ENCODE measurements at places on chromosomes 11 and 22.

DNA sequence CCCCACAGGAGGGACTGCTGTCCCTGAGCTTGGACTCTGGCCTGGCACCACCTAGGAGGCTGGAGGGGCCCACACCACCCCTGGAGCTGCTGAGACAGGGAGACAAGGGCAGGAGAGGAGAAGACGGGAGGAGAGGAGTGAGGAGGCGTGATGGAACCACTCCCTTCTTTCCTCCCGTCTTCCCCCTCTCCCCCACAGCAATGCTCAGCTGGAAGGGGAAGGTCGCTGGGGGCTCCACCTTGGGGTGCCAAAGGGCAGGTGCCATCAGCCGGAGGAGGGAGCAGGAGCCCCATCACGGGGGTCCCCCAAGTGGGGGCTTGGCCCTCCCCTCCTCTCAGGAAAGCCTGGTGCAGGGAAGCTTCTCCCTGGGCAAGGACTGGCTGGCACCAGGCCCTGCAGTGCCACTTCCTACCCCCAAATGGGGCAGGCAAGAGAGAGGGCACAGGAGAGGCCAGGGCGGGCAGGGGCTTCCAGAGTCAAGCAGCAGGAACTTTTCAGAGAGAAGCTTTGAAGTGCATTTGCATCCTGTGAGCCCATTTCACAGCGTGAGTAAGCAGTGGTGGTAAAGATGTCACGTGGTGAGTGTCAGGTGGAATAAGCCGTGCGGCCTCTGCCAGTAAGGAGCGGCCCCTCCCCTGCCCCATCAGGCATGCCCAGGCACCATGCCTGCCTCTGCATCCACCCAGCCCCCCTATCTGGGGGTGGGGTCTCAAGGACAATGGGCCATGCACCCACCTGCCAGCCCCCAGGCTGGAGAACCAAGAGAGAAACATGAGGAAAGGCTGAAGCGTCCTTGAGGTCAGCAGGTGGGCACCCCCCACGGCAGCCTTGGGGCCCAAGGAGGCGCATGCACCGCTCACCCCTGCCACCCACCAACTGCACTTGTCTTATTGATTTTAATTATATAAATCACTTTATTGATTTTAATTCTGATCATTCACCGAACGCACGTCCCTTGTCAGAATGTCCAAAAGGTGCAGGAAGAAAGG, 4.9 kb downstream of the IGF2 start:
- no peak for DNase-seq

DNA sequence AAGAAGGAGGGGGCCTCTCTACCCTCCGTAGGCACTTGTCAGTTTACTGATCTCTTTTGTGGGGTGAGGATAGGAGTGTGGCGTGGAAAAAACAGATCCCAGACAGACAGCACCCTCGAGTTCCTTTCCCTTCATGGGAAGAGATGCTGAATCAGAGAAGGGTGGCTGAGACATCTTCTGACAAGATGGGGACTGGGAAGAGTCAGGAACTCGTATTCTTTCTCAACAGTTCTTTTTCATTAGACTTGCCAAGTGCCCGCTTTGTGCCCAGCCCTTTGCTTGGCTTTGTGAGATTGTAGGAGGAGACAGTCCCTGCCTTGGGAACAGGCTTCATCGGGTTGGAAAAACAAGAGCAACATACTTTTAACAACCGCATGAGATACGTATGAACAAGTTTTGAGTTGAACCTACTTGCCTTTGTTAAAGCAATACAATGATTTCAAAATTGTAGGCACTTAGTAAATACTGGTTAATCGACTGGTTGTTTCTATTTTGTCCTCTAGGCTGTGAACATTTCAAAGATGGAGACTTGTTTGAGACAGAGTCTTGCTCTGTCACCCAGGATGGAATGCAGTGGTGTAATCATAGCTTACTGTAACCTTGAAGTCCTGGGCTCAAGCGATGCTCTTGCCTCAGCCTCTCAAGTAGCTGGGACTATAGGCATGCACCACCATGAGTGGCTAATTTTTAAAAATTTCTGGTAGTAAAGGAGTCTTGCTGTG, 1.1 kb downstream of the RRM1 start:
- peak; percentile 71 for DNase-seq

GRCh38 chr11:81963018-81963417, 770.6 kb downstream of the FAM181B start:
- no peak for DNase-seq

DNA sequence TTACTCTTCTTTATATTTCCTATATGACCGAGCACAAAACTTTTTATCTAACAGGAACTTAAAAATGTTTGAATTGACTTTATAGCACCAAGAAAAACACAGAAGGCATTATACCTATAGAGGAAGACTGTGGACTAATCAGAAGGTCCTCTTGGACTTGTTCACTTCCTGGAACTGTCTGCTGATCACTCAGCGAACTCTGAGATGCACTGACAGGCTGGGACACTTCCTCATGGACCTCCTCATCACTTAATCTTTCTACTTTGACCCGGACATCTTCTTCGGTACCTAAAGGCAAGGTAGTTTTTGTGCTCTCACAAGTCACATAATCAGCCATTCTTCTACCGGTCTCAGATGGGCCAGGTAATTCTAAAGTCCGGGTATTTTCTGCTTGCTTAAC, 54.0 kb downstream of the ZBTB44 start:
- DNase-seq, result no peak

- DNase-seq, result peak; percentile 95
Observed at GRCh38 chr11:102757823-102758549, 22.4 kb downstream of the MMP10 start.

- no peak for DNase-seq
Observed at GRCh38 chr22:22614065-22614464, 30.3 kb upstream of the GGTLC2 start.

DNA sequence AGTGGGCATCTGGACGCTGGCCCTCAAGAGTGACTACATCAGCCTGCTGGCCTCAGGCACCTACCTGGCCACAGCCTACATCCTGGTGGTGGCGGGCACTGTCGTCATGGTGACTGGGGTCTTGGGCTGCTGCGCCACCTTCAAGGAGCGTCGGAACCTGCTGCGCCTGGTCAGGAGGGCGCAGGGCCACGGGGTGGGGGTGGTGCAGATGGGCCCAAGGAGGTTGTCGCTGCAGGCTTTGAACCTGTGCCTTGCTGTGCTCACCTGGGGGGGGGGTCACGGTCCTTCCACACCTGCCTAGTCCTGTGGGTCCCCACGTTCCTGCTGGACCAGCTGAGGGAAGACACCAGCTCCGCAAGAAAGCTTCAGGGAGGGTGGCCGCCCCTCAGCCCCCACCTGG, 3.5 kb downstream of the CD151 start:
- no peak for DNase-seq

- DNase-seq, result no peak
Observed at GRCh38 chr11:924406-925157, 1.1 kb upstream of the AP2A2 start.

GRCh38 chr11:64349404-64349803, 9.4 kb downstream of the CCDC88B start:
- no peak for DNase-seq

- no peak for DNase-seq
Observed at GRCh38 chr11:41660585-41660984, 201.1 kb upstream of the LRRC4C start.

GRCh38 chr22:49432897-49433443, 394.7 kb downstream of the BRD1 start:
- DNase-seq, result no peak

DNA sequence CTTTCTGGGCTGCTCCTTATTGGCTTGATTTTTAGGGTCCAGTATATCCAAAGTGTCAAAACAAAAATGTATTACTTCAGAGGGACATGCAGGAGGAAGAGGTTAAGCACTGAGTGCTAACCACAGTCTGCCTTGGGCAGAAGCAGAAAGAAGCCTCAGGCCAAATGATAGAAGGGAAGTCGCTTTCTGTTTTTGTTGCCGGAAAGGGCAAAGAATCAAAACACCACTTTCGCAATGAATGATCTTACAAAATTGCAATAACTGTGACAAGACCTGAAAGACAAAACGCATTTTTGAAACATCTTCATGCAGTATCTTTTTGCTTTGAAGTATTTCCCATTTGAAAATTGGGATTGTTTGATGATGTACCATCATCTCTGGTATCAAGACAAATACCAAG, 70.1 kb upstream of the PICALM start:
- peak; percentile 26 for DNase-seq

- peak; percentile 22 for DNase-seq
Observed at GRCh38 chr11:63560506-63561180, 2.5 kb downstream of the PLAAT2 start.

DNA sequence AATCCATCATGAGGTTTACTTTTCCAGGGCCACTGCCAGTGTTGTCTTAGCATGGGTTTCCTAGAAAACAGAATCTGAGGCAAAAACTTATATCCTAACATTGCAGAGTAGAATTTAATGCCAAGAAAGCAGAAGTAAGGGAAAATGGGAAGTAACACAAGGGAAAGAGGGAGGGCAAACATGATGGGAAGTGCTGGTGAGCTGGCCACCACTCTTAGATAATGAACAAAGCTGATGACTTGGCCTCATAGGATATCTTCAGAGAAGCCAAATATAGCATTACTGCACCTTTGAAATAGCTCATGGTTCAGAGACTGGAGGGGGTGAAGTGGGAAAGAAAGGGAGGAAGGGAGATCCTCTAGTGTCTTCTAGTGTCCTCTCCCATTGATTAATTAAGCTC, 24.8 kb upstream of the CALCB start:
- no peak for DNase-seq

GRCh38 chr11:10857459-10857708, 469 bp downstream of the ZBED5 start:
- no peak for DNase-seq

GRCh38 chr11:108866781-108867180, 201.9 kb downstream of the DDX10 start:
- DNase-seq, result no peak

DNA sequence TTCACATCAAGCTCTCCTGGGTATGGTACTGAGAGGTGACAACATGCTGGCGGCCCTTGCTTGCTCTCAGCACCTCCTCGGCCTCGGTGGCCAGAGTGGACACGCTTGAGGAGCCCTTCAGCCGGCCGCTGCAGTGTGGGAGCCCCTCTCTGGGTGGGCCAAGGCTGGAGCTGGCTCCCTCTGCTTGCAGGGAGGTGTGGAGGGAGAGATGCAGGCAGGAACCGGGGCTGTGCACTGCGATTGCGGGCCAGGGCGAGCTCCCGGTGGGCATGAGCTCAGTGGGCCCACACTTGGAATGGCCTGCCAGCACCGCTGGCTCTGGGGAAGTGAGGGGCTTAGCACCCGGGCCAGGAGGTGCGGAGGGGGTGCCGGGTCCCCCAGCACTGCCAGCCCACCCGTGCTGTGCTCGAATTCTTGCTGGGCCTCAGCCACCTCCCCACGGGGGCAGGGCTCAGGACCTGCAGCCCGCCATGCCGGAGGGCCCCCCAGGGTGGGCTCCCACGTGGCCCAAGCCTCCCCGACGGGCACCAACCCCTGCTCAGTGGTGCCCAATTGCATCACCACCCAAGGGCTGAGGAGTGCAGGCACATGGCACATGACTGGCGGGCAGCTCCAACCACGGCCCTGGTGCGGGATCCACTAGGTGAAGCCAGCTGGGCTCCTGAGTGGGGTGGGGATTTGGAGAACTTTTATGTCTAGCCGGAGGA, 106.2 kb downstream of the RAB38 start:
- no peak for DNase-seq

- peak; percentile 67 for DNase-seq
Observed at GRCh38 chr22:37454857-37455686, 27.8 kb upstream of the ELFN2 start.

DNA sequence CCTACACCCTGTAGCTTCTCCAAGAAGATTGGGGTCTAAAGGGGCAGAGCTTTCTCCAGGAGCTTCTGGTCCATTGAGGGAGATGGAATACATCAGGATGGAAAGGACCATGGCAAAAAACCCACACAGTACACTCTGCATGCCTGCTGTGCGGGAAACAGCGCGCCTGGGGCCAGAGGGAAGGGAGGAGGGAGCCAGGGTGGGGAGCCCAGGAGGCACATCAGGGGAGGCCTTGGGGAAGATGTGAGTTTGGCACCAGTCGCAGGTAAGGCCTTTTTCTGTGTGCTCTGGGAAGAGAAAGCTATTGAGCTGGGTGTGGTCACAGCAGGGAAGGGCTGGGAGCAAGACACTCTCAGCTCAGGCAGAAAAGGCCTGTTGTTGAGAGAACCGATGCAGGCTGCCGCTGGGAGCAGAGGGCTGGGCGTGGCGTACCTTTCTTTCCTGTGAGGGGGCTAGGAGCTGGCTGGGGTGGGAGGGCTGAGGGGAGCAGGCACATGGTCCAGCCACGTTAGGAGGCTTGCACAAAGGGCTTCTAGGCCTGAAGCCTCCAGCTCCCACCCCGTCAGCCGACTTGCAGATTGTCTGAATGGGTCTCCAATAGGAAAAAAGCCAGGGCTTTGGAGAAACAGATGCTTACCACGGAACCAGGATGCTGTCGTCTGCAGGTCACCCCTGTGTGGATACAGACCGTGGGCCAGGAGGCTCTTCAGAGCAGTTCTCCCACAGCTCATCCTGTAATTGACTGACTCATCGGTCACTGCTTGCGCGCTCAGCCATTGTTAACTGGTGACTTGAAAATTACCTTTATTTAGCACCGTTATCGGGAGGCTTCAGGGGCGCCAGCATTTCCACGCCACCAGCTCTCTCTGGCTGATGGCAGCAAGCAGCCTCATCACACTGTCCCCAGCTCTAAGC, 237.3 kb downstream of the ST3GAL4 start:
- peak; percentile 33 for DNase-seq

DNA sequence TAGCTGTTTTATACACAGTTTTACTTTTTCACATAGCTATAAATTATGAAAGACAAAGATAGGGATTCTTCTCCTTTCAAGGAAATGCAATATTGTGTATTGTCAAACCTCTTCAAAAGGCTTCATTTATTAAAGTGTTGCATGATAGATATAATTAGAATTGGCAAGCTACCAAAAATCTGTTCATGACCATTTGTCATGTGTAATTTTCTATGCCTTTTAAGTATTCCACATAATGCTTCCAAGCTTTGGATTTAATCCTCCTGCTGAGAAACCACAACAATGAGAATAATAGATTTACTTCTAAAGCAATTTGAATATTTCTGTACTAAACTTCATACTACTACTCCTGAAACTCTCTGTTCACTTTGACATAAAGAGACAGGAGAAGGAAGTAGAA, 403.2 kb upstream of the CCDC179 start:
- no peak for DNase-seq

- no peak for DNase-seq
Observed at GRCh38 chr22:41074061-41074460, 18.3 kb upstream of the EP300 start.

GRCh38 chr11:134471087-134471715, 59.2 kb upstream of the B3GAT1 start:
- no peak for DNase-seq

Measured in mammary epithelial cell (primary cell).